ENCODE measurements at places on chromosomes 6 and 20.

- no peak for DNase-seq
Measured at GRCh38 chr20:13338999-13339411, 117.9 kb downstream of the ISM1 start.

DNA sequence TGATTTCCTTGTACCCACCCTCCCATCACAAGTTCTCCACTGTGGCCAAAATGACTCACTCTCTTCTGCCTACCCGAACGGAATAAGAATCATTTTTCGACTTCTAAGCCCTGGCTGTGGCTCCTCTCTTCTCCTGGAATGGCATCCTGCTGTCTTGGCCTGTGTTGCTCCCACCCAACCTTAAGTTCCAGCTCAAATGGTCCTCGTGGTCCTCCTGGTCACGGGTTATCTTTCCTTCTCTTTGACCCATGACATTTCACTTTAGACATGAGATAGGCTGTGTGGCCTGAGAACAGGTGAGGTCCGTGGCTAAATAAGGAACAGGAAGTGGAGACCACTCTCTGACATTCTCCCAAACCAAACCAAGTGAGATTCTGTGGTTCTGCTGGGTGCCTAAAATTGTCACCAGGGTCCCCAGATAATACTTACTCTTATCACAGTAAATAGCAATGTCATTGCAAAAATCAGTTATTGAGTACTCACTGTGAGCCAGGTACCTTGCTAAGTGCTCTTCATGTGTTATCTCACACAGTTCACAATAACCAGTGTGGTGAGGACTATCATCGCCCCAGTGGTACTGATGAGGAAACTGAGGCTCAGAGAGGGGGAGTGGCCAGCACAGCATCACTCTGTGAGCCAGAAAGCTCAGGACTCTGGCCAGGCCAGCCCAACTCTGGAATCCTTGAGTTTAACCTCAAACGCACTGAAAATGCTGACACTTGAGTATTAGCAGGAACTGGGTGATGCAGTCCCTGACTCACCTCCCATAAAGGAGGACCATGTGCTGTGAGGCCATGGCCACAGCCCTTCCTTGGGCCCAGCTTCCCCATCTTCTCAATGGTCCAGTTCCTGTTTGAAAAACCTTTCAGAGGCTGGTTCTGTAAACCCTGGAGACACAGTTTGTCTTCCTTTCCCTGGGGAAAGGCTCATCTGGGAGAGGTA is 74.8 kb upstream of the SIRPA start:
- DNase-seq, result no peak

GRCh38 chr6:96505363-96505762 is 16.2 kb upstream of the UFL1 start:
- no peak for DNase-seq

DNA sequence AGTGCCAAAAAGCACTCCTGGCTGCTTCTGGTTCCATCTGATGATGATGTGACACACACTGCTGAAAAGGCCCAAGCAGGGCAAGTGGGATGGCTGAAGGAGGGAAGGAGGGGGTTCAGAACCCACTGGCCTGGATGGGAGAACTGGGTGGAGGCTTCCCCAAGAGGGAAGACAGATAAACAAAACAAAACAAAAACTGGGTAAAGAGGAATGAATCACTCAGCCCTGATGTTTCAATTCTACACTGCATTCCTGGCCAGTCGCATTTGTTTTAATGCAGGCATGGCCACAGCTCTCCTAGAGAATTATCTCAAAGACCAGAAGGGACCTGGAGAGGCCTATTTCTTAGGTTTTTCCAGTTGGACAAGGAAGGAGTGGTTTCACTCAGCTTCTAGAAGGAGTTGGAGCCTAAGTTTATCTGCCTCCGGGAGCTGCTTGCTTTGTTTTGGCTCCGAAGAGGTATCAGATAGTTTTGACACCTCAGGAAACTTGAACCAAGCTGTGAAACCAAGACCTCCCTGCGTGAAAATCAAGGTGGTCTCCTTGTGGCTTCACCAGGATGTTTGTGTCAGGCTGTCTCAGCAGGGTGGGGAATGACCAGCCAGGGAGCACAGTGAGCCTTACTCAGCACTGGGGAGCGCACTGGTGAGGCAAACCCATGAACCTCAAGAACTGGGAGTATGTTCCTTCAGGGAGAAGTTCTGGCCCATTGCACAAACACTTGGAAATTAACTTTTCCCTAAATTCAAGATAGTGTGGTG is 16.1 kb downstream of the TTPAL start:
- peak; percentile 66 for DNase-seq
